NCI-H460 (cell line): ENCODE measurements at places on chromosomes 7 and 10. TPM values are rescaled to one million over a fixed set of nuclear protein-coding genes. Genes with fewer than 3 reads are reported as not detected.

The TMEM225B gene
- total RNA-seq = 0.87 and 1.1 TPM in 2 replicates

The SLC26A4 gene
- total RNA-seq = 0.22 and 0.35 TPM in 2 replicates

The IL6 gene
- total RNA-seq = 207 and 227 TPM in 2 replicates

The EN2 gene
- 0.75 and 0.84 TPM in 2 replicates for total RNA-seq

The CALML3 gene
- total RNA-seq = not detected in 2 replicates

The HELLS gene
- total RNA-seq = 29.8 and 35.8 TPM in 2 replicates

The PAX4 gene
- not detected in 2 replicates for total RNA-seq

The PIP gene
- not detected in 2 replicates for total RNA-seq

The ENTPD1 gene
- not detected in 2 replicates for total RNA-seq

The CYP3A7 gene
- not detected in 2 replicates for total RNA-seq

The AGR2 gene
- 650 and 769 TPM in 2 replicates for total RNA-seq

The R3HCC1L gene
- total RNA-seq = 8.8 and 10.9 TPM in 2 replicates

The ZNF655 gene
- 68.4 and 83.1 TPM in 2 replicates for total RNA-seq

The PRTFDC1 gene
- total RNA-seq = 19.1 and 20.8 TPM in 2 replicates

GRCh38 chr10:114370199-114370598, 34.1 kb downstream of the AFAP1L2 start:
- no peak for DNase-seq

DNA sequence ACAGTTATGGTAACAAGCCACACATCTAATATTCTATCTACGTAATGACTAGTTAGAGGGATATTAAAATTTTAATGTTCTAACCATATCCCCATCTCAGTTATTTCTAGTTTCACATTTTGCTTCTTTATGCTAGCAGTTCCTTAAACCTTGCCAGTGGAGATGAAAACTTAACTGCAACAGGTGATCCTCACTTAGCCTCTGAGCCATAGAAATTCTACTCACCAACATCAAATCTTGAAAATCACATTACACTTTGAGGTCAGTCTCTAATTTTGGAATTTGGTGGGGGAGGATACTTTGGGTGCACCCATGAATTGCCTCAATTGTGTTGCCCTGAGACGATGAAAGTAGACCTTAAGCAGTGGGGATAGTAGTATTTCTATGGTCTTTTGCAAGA, 256.4 kb downstream of the GATA3 start:
- DNase-seq = no peak

DNA sequence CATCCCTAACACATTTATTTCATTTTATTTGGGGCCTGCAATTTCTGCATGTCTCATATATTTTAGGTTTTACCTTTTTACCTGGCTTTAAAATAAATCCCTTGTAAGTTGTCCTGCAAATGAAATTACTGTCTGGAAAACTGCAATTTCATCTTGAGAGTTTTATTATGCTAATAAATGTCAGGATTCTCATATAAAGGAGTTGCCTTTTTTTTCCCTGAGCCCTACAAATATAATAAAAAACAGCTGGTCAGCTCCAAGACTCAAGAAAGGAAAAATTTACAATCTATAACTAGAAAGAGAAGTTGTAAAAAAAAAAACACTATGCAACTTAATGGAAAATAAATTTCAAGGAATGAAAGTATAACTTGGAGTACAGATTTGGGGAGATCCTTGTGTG, 108.7 kb downstream of the SH2D4B start:
- no peak for DNase-seq

DNA sequence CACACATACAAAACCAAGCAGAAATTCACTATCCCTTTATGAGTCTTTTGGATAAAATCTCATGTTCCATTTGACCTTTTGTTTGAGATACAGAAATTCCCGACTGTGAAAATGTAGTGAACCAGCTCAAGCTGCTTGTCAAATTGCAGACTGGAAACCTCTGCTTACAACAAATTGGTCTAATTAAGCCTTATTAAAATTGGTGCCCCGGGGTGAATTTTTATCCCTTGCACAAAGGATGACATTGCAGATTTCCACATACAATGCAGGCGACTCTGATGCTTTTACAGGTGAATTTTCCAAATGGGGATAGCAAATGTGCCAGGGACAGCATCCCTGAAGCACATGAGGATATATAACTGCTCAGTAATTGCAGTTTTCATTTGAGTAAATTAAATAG, 257.3 kb downstream of the BMPER start:
- no peak for DNase-seq

GRCh38 chr10:126702181-126702580, 31.7 kb upstream of the C10orf90 start:
- DNase-seq = no peak

DNA sequence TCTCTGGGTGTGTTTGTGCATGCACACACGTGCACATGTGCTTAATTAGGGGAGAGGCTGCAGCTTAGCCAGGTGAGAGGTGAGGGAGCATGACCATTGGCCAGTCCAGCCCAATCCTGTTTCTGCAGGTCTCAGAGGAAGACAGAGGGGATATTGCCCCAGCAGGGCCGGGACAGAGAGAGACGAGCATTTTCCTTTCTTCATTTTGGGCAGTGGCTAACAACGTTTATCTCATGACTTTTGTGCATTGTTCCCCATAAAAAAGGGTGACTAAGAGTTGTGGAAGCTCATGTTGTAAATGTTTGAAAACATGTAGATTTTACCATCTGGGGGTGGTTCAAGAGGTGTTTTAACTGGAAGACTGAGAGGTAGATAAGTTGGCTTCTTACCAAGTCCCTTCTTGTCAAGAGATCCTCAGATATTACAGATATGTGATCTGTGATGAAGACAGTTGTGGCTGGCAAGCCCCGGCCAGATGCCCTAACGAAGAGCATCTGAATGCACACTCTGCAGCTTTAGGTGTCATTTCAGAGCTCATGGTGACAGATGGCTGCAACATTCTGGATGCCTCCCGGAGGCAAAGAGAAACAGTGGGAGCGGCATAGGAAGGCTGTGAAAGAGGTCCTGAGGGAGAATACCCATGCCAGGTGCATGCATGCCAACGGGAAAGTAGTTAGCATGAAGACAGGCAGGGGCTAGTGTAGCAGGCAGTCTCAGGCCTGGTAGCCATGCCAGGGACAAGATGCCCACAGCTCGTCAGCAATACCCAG, 16.7 kb upstream of the DMBT1 start:
- DNase-seq = no peak

DNA sequence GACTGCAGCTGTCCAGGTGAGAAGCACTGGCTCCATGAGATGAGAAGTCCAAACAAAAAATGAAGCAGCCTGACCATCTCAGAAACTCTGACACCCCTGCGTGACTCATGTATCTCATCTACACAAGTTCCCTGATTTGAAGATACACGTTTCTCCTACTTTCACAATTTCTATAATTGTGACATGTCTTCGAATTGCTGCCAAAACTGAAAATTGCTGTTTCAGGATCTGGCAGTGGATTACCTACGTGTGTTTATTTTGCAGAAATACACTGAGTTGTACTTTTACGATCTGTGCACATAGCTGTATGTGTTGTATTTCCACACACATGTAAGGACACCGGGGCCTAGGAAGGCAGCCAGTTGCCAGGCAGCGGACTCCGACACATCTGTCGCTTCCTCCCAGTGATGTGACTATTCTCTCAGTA, 53.2 kb downstream of the LARP4B start:
- no peak for DNase-seq

GRCh38 chr7:132490474-132490873, 85.8 kb downstream of the PLXNA4 start:
- DNase-seq = no peak

- no peak for DNase-seq
Measured at GRCh38 chr10:7950981-7951847, 103.3 kb upstream of the GATA3 start.

- no peak for DNase-seq
Measured at GRCh38 chr10:16904639-16905061, 87.4 kb upstream of the RSU1 start.

- no peak for DNase-seq
Measured at GRCh38 chr10:13950543-13950939, 363.8 kb downstream of the PRPF18 start.

DNA sequence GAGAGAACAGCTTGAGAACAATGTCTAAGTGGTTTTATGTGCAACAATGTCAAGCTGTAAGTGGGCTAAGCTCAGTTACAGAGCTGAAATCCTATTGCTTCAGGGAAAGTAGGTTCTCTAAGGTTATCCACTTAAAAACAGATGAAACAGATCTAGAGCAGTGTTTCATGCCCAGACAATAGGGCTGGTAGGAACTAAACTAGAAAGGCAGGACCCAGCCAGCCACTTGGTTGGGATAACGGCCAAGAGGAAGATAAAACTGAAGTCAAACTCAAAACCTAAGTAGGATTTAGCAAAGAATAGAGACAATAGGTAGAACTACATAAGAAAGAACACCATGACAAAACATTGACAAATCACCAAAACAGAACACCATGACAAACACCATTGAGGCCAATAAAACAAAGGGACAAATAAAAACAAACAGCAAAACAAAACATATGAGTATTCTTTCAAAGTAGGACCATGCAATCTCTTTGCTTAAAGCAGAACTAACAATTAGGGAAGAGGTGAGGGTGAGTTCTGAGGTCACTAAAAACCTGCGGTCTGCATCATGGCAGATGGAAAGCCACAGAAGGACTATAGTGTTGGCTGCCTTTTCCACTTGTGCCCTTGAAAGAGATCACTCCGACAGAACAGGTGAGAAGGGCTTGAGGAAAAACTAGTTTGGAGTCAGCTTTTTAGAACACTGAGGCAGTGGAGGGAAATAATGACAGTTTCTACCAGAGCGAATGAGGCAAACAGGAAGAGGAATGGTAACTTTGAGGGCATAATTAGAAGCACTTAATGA, 81.0 kb downstream of the HGF start:
- no peak for DNase-seq

DNA sequence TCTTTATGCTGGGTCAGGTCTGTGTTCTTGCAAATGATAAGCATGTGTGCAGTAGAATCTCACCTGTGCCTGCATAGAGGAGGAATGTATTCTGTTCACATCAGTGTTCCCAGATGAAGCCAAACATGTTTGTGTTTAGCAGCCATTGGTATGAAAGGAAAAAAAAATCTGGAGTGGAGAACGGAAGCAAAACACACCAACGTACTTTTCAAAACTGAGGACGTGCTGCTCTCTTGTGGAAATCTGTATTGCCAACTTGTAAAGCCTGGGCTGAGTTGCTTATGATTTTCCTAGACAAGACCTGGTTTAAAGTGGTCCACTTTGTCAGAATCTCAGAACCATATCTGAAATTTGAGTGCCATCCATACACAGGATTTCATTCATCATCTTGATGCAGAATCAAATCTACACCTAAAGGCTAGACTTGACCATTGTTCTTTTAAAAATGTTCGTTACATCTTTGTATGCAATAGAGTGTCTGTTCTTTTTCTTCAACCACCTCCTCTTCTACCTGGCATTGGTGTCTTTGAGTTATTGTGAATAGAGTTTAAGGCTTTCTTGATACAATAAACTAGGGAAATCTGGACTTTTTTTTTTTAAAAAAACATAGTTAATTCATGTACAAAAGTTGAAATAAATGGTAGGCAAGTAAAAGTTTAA, 367.7 kb downstream of the PHF14 start:
- peak; percentile 41 for DNase-seq

DNA sequence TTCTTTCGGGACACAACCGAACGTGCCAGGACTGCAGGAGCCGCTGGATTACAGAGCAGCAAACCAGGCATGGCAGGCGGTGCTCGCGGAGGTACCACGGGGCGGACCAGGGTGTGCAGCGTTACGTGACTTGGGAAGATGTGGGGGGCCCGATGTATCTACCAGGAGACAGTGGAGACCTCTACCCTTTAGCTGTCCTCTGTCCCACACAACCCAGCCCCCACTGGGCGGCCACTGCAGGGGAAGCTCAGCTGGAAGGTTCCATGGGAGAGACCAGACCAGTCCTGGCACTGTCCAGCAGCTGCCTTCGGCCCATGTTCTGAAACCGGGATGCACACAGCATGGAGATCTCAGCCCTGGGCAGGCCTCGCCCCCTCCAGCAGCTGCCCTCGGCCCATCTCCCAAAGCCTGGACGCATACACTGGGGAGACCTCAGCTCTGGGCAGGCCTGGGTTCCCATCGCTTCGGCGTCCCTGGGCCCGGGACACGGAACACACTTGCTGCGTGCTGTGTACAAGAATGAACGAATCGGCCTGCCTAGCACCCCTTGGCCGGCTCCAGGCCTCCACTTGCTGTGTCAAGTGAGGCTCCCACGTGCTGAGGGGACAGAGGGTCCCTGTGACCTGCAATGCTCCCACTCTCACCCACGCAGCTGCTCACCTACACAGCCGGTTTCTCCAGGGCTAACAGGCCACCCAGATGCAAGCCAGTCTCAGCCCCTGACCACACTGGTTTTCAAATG, 177.4 kb downstream of the ELFN1 start:
- no peak for DNase-seq

- no peak for DNase-seq
Measured at GRCh38 chr7:84236398-84236797, 41.8 kb upstream of the SEMA3A start.

DNA sequence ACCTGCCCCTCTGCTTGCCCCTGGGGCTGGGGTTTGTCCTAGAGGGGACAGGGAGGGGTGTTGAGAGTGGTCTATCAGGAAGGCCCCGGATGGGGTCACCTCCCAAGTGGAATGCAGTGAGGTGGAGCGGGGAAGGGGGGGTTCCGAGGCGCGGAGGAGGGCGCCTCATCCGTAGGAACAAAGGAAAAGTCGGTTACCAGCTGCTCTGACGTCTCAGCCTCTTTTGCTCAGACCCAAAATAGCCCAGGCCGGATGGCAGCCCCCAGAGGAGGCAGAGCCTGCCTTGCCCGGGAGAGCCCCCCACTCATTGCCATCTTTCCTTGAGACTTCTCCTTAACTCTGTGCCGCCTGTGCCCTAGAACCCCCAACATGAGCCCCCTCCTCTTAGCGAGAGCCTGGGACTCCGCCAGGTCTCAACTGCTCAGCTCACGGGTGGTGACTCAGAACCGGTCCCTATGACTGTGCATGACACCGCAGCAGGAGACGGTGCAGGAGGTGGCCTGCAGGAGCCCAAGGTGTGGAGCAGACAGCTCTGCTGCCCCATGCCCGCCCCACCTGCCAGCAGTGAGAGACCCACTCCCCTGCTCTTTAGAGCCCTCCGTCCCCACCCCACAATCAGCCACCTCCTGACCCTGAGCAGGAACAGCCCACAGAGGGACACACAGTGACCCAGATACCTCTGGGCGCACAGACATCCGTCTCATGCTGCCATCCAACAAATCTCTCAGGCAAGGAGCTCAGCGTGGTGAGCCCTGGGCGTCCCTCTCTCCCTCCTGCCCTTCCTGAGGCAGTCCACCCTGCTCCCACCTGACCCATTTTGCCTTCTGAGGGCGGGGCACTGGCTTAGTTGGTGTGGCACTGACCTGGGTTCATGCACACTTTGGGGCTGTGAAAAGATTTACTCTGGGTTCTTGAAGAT, 13.1 kb downstream of the STX1A start:
- DNase-seq = peak; percentile 78

DNA sequence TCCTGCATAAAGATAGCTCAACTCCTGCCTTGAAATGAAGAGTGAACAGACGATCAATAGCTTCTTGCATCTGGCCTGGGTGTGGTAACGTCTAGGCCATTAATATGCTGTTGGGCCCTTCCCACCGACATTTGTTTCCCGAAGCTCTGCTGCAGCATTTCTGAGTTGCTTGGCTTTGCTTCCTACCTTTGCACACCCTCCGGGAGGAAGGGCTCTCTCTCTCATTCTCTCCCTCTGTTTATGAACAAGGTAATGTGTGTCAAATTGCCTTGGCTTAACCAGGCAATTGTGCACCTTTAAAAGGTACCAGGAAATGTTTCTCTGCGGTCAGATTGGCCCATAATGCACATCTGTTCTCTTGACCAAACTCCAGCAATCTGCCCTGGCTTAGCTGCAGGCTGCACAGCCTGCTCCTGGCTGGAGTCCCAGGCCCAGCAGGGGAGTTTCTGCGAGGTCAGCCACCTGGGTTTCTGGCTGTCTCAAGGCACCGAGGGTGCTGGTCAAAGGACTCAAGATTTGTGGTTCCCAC, 223.7 kb downstream of the SNX10 start:
- no peak for DNase-seq

GRCh38 chr7:95595746-95596197, 544 bp downstream of the PDK4 start:
- no peak for DNase-seq
